Left ventricle myocardium inferior (tissue), 1 donor: ENCODE measurements at places on chromosomes 6 and 20. TPM values are rescaled to one million over a fixed set of nuclear protein-coding genes. Genes with fewer than 3 reads are reported as not detected.

Gene PTCRA
- not detected for total RNA-seq

Gene ETV7
- total RNA-seq: not detected

Gene GATA5
- 0.69 TPM for total RNA-seq

Gene GPR6
- total RNA-seq: not detected

Gene CTAGE9
- not detected for total RNA-seq

Gene RIPOR2
- total RNA-seq: 3.1 TPM

Gene THBD
- total RNA-seq: 13.8 TPM

Gene FHL5
- total RNA-seq: 5.3 TPM

Gene ANKRD60
- not detected for total RNA-seq

Gene BCAS1
- not detected for total RNA-seq

Gene NR2E1
- total RNA-seq: not detected

Gene GPR63
- 1.0 TPM for total RNA-seq

Gene CLIC1
- total RNA-seq: 78.0 TPM

Gene TMC2
- not detected for total RNA-seq

Gene PROKR2
- total RNA-seq: not detected

Gene PAQR8
- 2.0 TPM for total RNA-seq

Gene HTR1E
- not detected for total RNA-seq

Gene COL12A1
- 12.2 TPM for total RNA-seq

Gene FAM217A
- not detected for total RNA-seq

Gene C6orf15
- total RNA-seq: not detected

Gene LTB
- total RNA-seq: 0.25 TPM

Gene SLC26A8
- not detected for total RNA-seq

Gene WFDC5
- total RNA-seq: not detected

Gene DPPA5
- not detected for total RNA-seq

Gene HSPA1L
- total RNA-seq: 2.2 TPM

Gene RAE1
- 15.3 TPM for total RNA-seq
